ENCODE measurements at places on chromosomes 4 and X.

- no peak for DNase-seq
These were observed 193.4 kb upstream of the GPR101 start for GRCh38 chrX:137227151-137227550.

- DNase-seq: no peak
These were observed 34.7 kb downstream of the ARX start for GRCh38 chrX:24981030-24981429.

GRCh38 chr4:36041340-36041739 is 203.0 kb downstream of the ARAP2 start:
- DNase-seq: no peak

DNA sequence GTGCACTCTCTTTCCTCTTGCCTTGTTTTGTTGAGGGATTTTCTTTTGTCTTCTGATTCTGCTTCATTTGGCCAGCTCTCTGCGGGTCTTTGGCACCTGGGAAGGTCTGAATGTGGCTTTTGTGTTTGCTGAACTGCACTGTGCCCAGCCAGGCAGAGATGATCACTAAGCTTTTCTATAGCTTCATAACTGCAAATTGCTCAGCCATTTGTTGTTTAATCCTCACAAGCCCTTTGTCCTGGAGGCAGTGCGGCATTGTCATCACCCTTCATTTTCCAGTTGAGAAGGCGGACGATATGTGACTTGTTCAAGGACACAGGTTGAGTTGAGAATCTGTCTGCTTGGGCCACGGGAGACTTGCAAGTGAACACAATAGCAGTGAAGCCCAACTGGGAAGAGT is 46.0 kb upstream of the SFRP2 start:
- DNase-seq: no peak

DNA sequence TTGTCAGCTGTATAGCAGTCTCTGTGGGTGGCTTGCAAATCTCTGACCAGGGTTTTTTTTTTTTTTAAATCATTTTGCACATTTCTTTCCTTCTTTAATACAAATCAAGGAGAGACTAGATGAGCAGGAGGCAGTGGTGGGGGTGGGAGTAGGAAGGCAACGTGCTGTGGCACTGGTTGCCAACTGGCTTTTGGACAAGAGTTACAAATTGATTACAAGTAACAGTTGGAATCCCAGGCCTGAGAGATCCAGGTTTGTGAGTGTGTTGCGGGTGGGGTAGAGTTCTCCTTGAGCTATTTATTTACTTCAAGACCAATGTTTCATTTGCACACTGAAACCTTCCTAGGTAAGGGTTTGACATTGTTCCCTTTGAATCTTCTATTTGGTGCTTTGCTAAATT is 325.3 kb downstream of the AFF2 start:
- no peak for DNase-seq
